ENCODE measurements at places on chromosomes 5 and 9.
A peak's percentile ranks its signal among the peaks of the same experiment; 100 is the strongest.

- peak; percentile 3 for DNase-seq
Measured at GRCh38 chr5:164561933-164562872, 1056.8 kb downstream of the MAT2B start.

DNA sequence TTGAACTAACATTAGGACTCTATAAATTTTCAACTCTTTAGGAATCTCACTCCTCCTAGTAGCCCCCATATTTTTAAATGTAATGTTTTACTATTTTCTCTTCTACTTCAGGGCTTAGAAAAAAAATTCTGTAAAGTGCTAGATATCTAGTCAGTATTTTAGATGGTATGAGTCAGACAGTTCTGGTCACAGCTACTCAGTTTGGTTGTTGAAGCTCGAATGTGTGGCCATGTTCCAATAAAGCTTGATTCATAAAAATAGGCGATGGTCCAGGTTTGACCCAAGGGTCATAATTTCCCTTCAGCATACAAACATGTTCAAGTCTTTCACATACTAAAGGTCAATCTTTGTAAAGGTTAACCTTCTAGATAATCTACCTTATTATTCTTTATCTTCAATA, 566.0 kb upstream of the CDH18 start:
- peak; percentile 23 for DNase-seq

DNA sequence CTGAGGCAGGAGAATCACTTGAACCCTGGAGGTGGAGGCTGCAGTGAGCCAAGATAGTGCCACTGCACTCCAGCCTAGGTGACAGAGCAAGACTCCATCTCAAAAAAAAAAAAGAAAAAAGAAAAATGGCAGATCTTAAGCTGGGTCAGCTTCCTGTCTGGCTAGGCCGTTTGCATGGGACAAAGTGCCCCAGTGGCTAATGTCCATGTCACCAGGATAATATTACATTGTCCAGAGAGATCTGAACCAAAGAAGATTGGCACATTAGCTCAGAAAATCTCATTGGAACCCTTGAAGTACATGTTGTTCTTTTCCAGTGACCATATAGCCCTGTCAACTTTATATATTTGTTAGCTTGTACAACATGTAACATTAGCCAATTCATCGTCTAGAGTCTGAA, 59.2 kb upstream of the DAB2IP start:
- DNase-seq = no peak

DNA sequence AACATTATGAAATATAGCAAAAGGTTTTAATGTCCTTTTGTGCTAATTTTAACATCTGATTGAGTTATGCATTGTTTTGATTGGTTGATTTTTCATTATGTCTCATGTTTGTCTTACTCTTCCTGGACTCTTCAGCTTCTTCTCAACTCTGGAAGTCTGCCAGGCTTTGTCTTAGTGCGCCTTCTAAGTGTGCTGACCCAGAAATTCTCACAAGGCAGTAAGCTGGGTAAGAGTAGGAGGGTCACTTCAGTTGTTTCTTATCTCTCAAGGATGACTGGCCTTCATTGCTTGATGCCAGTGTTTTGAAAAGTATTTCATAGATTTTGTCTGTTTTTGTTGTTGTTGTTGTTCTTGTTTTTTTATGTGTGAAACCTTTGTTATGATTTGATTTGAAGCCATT, 59.2 kb downstream of the RIC1 start:
- peak; percentile 44 for DNase-seq

DNA sequence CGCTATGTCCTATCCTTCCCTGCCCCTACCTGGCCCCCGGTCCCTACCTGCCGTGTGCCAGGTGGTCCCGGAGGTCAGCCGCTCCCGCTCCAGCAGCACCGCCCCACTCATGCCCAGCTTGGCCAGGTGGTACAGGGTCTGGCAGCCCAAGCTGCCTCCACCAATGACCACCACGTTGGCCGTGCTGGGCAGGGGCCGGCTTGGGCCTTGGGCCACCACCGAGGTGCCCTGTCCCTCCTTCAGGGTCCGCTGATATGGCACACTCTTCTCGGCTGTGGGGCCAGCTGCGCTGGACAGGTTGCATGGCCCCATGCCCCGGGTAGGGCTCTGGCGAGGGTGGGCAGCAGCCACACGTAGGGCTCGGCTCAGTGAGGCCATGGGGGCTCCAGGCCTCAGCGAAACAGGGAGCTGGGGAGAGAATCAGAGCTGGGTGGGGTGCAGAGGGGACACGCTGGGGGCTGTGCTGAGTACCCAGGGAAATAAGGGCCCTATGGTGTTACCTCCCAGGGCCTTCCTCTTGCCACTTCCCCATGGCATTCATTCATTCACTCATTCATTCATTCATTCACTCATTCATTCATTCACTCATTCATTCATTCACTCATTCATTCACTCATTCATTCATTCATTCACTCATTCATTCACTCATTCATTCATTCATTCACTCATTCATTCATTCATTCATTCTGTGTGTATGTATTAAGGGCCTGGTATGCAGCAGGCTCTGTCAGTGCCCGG, 4.2 kb downstream of the SARDH start:
- DNase-seq = no peak

GRCh38 chr9:130670644-130671043, 6.2 kb downstream of the PRDM12 start:
- no peak for DNase-seq

DNA sequence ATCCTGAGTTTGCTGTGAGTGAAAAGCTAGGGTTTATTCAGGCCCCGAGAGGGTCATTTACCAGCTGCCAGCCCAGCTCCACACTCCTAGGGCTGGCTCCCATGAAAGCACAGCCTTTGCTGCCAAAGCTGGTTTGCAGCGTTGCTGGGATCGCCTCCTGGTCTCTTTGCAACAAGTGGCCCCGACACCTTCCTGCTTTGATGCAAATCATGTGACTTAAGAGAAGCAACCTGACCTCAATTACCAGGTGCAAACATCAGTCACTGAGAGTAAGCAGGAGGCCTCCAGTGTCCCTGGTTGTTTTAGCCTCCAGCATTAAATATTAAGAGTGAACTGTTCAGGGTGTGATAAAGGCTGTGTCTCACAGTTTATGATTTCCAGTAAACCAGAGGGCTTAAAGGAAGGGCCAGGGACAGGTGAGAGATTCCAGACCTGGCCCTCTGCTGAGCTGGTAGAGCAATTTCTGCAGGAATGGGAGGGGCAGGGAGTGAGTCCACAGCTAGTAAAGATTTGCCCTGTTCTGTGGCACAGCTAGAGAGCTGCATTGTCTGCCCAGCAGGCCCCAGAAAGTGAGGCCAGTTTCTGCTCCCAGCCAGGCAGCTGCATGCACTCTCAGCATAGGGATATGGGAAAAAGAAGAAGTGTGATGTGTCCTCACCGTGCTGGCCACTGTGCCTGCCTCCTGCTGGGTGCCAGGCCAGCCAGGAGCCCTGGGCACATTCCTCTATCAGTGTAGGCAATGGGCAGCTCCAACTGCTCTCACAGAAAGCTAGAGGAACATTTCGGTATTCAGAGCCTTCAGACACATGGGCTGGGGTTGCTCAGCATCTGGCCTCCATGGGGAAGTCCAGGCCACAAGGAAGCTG, 58.0 kb downstream of the SLC22A5 start:
- DNase-seq = no peak

- no peak for DNase-seq
Measured at GRCh38 chr9:4313144-4313543, 13.3 kb upstream of the GLIS3 start.

GRCh38 chr5:63987053-63987452, 24.8 kb upstream of the HTR1A start:
- DNase-seq = no peak

- DNase-seq = no peak
Measured at GRCh38 chr5:119524485-119524884, 72.2 kb downstream of the HSD17B4 start.
